ENCODE measurements at places on chromosomes 5 and 9.

GRCh38 chr9:120950421-120951388, 24.1 kb upstream of the TRAF1 start:
- DNase-seq: no peak

GRCh38 chr9:13646500-13647021, 367.1 kb upstream of the MPDZ start:
- peak; percentile 6 for DNase-seq

GRCh38 chr5:158234323-158235158, 375.6 kb upstream of the CLINT1 start:
- DNase-seq: no peak

DNA sequence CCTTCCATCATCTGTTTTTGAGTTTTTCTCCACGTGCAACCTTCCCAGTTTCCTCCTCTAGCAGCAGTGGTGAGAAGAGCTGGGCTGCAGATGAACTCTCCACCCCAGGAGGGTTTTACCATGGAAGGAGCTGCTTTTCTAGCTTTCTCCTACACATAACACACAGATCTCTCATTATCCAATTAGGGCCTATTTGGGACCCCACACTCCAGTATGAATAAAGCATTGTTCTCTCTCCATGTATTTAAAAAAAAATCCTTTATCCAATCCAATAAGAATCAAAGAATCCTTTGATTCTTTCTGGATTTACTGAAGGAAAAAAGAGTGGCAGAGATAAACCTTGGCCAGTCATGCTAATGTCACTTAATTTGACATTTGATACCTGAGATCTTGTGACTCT, 31.6 kb upstream of the NAA35 start:
- DNase-seq: no peak

DNA sequence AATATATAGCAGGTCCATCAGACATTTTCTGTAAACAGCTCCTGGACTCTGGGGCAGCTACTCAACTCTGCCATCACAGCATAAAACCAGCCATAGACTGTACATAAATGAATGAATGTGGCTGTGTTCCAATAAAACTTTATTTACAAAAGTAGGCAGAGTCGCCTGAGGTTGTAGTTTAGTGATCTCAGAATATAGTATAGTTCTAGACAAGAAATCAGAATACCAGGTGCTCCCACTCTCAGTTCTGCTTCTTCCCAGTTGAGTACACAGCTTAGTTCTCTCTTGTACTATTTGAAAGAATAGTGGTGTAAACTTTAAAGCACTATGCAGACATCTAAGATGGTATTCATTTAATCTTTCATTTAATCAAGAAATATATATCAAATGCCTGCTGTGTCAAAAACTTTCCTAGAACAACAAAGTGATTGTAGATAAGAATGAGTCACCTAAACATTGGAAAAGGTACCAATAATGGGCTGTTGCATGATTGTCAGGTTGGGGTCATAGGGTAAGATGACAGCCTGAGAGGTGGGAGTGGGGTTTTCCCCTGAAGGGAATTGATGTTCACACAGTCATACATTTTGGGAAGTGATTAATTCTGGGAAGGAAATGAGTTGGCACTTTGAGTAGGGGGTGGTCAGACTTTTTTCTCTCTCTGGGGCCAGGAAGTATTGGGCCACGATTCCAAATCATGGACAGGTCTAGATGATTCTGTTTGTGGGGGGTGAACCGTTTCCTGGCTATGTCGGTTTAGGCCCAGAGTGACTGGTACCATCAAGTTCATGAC, 37.0 kb downstream of the TNFSF8 start:
- DNase-seq: no peak

- no peak for DNase-seq
Measured at GRCh38 chr5:169004551-169004950, 296.4 kb downstream of the SLIT3 start.

GRCh38 chr5:138543730-138544104, 681 bp upstream of the ETF1 start:
- peak; percentile 37 for DNase-seq

DNA sequence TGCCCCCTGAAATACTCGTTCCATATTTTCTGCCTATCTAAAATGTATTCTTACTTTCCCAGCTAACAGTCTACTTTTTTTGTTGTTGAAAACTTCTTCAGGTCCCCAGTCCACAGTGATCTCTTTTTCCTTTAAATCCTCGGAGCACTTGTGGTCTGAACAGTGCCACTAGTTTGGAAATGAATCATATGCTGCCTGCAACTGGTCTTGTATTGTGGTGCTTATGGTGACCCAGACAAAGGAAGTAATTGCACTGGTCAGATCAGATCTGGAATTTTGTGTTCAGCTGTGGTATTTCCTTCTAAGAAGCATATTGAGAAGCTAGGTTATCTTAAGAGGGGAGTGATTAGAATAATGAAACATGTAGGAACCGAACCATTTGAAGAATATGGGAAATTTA, 2.9 kb downstream of the UNC13B start:
- no peak for DNase-seq

DNA sequence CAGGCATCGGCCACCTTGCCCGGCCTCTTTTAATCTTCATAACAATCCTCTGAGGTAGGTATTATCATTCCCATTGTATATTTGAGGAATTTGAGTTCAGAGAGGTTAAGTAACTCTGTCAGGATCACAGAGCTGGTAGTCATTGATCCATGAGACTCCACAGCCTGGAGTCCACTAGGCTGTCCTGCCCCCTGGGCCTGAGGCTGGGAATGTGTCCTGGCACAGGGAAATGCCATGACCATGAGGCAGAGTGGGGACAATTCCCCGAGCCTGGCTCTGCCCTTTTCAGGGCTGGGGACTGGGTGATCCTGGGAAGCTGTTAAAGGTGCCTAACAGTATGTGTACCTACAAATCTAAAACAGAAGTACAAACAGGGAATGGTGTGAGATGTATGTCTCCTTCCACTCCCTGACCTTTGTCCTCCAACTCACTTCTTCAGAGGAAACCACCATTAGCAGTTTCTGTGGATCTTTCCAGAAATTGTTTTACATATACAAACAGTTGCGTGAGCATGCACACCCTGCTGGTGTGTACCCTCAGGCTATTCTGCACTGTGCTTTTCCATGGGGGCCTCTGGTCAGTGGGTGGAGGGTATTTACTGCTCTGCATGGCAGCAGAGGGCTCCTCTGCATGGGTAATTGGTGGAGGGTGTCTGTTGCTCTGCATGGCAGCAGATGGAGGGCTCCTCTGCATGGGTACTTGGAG, 53.8 kb downstream of the NDST1 start:
- DNase-seq: no peak

- no peak for DNase-seq
Measured at GRCh38 chr5:93497096-93497495, 83.9 kb downstream of the NR2F1-AS1 start.

- no peak for DNase-seq
Measured at GRCh38 chr9:14627513-14627912, 65.7 kb downstream of the ZDHHC21 start.

DNA sequence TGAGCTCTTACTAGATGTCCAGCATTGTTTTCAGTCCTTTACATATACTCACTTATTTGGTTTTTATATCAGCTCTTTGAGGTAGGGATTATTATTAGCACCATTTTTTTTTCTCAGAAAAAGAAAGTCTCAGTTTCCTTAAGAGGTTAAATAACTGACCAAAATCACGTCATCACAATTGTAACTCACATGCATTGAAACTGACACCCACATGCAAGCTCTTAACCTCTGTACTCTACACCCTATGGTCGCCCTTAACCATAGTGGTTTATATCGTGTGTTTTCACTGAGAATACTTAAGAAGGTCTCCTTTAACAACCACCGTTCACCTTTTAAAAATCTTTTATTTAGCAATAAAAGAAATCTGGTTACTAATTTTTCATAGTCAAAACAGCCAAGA, 61.0 kb downstream of the PRDM6 start:
- DNase-seq: no peak

DNA sequence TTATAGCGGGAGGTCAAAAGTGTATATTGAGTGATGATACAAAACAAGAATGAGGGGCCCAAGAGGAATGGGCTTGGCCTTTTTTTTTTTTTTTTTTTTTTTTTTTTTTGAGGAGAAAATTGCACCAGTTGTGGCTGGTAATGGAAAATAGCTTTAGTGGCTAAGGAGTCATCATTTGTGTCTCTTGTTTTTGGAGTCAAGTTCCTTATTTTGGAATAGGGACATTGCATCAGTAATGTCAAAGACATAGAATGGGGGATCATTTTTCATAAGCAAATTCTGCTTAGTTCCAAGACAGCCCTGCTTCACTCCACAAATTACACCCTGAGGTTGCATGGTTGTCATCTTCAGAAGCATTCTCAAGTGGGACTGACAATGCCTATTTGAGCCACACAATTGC, 137.4 kb downstream of the STK32A start:
- no peak for DNase-seq

DNA sequence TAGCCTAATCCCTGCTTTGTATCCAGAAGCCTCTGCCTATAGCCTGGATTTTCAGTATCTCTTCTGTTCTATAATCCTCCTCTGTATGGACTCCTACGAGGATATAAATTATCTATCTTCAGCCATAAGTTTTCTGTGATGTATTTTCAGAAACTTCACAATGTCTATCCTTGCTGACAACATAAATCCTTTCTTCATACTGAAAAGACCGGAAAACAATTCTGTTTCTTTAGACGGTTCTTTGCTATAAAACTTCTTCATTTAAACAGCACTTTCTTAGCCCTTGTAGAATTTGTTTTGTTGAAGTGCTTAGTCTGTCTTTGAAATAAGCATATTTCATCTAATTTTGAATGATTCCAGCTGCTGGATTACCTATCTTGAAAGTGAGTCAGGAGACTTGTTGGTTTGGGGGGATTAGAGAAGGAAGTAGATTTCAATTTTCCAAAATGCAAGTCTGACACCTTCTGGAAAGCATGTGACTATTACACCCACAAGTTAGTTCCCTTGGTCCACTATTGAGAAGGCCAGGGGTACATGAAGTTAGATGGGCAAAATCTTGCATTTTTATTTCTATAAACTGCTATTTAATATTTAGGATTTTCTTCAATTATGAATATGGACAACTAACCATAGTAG, 96.3 kb upstream of the RANBP3L start:
- DNase-seq: peak; percentile 61

- no peak for DNase-seq
Measured at GRCh38 chr5:126359884-126360283, 63.3 kb upstream of the GRAMD2B start.

GRCh38 chr9:8802242-8802641, 1002.7 kb upstream of the DMAC1 start:
- no peak for DNase-seq

- no peak for DNase-seq
Measured at GRCh38 chr5:4661836-4662235, 478.3 kb upstream of the ADAMTS16 start.

DNA sequence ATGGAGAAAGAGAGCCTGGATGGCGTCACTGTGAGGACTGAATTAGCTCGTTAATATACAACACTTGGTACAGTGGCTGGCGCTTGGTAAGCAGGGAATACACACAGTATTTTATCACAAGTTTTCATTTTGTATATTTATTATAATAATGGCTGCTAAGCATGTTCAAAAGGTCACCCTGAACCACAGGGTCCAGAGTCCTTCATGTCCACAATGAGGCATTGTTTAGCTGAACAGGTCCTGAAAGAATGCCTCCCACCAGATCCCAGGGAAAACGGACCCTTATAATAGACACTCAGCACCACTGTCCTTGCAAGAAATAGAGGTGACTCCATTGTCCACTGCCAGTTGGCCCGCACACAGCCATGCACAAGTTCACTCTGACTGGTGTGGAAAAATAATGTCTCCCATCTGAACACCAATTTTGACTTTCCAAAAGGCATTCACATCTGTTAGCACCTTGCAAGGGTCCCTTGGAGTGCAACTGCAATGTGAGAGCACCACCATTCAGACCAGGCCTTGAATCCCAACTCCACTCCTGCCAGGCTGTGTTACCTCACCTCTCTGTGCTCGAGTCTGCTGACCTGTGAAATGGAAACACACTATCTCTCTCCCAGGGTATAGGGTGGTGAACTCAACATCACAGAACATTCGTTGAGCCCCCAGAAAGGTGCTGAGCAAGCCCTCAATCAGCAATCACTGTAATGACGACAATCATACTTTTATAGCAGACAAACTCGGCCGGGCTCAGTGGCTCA, 3.9 kb downstream of the VDAC1 start:
- DNase-seq: no peak

DNA sequence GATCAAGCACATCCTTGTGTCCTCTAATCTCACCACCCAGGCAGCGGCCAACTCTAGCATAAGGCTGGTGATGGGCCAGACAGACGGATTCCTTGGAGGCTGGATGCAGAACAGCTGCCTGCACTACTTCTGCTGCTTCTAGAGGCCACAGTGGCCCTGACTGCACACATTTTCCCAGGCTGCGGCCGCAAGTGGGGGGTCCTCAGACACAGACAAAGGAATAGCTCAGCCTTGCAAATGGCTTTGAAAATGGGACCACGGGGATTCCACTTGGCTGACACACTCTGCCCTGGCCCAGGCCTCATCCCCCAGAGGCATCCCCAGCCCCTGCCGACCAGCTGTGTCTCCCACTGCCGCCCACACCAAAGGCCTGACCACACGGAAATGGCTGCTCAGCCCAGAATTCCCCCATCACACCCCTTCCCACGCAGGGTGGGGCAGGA, 540.8 kb downstream of the BNC2 start:
- no peak for DNase-seq
